ENCODE measurements at places on chromosomes 5 and 9.

- no peak for ATAC-seq
Measured at GRCh38 chr5:3389471-3390026, 206.1 kb upstream of the IRX1 start.

- ATAC-seq, result no peak
Measured at GRCh38 chr5:16819522-16820167, 116.4 kb downstream of the MYO10 start.

GRCh38 chr9:16459421-16460148, 410.9 kb downstream of the BNC2 start:
- no peak for ATAC-seq

DNA sequence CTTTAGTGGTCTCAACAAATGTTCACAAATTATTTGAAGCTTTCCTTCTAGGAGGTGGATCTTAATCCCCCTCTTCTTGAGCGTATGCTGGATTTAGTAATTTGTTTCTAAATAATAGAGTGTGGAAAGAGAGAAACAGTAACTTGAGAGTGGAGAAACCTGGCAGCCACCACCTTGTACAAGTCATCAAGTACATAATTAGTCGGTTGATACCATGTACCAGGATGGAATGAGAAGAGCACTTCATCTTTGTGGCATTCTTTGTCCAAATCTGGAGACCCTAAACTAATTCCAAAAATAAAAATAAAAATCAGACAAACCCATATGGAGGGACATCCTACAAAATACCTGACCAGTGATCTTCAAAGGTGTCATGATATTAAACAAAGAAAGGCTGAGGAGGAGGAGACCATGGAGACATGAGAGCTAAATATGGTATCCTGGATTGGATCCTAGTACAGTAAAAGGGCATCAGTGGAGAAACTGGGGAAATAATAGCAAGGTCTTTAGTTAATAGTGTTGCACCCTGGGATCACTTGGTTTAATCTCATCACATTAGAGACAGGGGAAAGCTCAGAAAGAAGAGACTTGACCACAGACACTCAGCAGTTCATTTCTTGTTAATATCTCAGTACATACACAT, 147.9 kb downstream of the ASTN2 start:
- no peak for ATAC-seq

DNA sequence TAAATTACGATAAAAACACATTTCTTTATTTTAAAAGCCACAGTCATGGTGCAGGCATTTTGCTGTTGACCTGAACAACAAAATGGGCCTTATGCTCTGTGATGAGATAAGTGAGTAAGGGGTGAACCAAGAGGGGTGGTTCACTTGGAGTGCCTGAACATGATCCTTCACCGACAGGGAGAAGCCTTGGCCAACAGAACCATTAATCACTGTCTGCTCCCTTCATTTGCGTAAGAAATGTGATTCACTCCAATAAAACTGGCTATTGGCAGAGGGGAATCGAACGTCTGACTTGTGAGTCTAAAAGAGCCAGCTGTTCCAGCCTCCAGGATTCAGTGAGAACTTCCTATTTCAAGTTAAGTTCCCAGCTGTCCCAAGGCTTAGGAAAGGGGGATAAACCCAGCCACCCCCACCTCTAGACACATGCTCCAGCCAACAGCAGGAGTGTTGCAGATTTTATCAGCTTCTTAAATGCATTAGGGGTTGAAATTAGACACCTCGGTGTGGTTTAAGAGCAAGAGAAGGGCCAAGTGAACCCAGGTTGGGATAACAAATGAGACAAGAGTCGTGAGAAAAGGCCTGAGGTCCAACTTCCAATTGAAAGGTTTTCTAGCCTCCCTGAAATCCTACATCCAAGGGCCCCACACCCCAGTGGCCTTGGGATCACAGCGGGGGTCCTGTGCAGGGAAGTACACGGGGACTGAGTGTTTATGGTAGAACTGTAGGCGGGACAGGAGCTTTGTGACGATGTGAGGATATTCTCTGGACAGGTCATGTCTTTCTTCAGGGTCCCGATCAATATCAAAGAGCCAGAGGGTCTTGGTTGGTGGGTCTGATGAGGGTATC, 131.4 kb upstream of the LHFPL2 start:
- peak; percentile 44 for ATAC-seq

DNA sequence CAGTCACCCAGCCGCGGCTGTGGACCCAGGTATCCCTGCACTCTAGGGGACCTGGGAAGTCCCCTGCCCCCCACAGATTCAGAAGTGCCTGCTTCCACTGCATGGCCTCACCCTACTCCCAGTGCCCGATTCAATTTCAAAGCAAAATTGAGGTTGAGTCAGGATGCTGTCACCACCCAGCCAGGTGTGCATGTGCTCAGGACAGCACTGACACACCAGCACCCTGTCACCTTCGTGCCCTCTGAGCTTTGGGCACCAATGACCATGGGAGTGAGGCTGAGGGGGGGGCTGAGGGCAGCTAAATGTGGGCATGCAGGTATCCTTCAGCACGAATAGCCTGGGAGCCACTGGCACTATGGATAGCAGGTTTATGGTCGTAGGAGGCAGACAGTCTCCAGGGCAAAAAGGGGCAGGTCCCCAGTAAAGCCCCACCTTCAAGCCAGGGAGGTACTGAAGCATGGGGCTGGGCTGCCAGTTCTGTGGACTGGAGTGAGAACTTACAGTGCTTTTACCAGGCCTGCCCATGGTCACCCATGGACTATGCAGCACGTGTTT, 1151.6 kb upstream of the CDH6 start:
- no peak for ATAC-seq

DNA sequence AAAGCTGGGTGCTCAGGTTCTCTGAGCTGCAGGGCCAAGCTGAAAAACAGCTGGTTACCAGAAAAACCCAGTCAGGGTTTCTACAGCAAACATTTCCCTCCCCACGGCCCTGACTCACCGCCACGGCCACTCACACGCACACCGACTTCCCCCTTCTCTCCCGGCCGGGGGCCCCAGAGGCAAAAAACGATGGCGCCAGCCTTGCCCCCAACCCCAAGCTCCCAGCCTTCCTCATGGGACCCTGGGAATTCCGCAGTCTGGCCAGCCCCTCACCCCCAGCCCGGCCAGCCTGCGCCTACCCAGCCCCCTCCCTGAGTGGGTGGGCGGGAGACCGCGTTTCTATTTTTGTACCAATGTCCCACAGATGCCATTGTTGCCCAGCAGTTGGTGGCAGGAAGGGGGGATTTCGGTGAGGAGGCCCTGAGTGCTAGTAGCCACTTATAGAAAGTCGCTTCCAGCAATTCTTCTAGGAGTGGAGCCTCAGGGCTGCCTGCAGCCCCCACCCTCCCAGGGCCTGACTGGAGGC, 18.4 kb downstream of the ENG start:
- ATAC-seq, result no peak

DNA sequence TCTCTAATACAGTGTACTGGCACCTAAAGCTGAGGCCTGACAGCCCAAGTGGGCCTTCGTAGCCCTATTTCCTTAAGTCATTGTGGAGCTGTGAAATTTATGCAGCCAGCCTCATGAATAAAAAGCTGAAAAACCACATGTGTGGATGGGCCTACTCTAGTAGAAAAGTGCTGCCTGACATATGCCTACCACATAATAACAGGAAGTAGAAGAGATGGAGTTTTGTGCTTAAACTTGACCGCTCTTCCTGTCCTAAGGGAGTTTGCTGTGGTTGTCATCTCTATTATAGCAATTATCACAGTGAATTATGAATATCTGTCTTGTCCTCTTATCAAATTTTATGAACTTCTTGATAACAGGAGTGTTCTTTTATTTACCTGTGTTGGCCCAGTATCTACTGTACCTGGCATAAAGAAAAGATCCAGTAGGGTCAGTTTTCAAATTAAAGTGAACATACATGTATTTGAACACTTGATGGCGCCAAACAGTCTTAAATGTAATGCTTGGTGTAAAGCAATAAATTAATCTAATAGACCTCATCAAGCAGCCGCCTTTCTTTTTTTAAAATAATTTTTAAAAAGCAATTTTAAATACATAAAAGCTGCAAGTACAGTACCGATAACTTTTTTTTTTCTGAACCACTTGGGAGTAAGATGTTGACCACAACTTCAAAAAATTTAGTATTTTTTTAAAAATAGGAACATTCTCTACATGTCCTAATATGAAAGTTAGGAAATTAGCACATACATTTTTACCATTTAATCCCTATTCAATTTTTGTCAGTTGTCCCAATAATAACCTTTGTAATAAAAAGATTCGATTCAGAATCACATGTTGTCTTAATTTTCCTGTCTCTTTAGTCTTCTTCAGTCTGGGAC, 51.0 kb downstream of the FKTN start:
- ATAC-seq, result peak; percentile 55

GRCh38 chr9:122141671-122142070, 17.9 kb downstream of the NDUFA8 start:
- no peak for ATAC-seq

DNA sequence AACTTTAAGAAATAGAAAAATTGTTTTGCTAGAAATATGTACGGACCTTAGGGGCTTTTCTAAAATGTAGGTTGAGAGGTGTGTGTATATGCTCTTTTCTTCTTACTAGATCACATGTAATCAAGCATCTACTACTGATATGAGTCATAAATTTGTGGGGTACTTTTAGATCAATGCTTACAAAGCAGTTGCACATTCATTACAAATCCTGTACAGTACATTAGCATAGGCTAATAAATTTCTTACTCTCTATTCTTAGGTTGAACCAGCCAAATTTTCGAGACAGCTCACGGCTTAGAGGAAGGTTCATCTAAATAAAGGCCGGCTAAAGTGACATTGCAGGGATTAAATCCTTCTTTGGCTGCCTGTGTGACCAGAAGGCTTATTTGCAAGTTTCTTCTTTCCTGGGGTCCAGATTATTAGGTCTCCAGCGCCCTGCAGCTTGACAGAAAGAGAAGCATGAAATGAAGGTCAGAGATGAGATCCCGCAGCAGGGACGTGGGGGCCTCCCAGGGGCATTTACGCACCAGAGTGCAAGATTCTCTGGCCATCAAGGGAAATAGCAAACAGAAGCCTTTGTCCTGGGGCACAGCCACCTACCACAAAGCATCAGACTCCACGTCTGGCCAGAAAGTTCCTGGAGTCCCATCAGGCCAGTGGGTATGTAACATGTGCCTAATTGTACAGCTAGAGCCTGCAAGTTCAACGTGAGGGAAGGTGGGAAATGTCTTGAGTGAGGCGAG, 53.0 kb downstream of the NIM1K start:
- no peak for ATAC-seq

DNA sequence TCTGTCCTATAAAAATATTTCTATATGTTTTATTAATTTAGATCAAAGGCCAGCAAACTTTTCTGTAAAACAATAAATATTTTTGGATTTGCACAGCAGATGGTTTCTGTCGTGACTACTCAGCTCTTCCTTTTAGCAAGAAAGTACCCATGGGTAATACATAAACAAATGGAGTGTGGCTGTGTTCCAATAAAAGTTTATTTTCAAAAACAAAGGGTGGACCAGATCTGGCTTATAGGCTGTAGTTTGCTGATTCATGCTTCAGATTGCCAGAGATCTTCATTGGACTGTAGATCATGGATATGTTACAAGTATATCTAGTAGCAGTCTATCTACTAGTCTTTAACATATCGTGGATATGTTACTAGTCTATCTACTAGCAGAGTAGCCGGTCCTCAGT, 590.5 kb downstream of the CSNK1G3 start:
- ATAC-seq, result no peak

GRCh38 chr5:1894243-1894642, 11.5 kb upstream of the IRX4 start:
- no peak for ATAC-seq

GRCh38 chr5:138966236-138966985, 91.3 kb upstream of the LRRTM2 start:
- ATAC-seq, result no peak

GRCh38 chr9:80842389-80842788, 847.0 kb downstream of the TLE1 start:
- ATAC-seq, result no peak

DNA sequence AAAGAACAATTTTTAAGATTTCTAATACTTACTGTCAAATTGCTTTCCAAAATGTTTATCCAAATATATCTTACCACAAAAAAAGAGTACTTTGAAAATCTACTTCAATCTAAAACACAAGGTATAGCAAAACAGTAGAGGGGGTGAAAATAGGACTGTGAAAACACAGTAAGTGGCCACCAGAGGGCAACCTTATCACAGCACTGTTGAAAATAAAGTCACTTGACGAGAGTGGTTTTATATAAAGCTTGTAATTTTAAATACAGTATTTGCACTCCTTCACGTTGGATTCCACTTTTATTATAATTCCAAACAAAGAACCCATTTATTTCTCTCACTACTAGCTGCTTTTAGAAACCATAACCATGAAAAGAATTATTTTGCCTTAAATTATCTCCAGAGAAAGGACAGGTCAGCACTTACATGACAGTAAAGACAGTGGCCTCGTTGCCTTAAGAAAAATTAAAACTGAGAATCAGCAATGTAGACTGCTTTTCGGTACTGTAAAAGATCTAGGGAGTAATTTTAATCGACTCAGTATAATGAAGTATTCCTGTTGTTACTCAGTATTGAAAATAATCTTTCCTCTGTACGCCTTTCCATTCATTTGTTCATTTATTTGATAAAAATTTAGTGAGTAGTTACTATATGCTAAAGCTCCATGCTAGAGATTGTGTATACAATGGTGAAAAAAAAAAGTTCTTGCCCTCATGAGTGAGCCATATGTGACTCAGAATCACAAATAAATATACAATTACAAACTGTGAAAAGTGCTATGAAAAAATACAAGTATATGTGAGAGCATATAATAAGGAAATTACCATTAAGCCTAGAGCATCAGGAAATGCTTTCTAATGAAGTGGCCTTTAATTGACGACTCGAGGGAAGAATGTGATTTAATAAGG, 40.0 kb upstream of the CDK5RAP2 start:
- peak; percentile 86 for ATAC-seq

DNA sequence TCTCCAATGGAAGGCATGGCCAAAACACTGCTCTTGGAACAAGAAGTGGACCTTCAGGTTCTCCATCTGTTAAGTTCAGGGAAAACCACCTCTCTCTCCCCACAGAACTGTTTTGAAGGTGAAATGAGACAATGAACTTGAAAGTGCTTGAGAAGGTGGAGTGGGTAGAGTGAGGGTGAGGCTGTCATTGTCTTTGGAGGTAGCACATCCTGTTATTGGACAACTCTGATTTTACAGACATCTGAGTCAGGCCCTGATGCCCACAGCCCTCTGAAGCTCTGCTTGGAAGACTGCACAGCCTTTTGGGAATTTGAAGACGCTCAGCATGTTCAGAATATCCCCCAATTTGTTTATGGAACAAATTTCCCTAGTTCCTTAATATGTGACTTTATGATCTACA, 27.6 kb upstream of the TEX48 start:
- ATAC-seq, result peak; percentile 32

DNA sequence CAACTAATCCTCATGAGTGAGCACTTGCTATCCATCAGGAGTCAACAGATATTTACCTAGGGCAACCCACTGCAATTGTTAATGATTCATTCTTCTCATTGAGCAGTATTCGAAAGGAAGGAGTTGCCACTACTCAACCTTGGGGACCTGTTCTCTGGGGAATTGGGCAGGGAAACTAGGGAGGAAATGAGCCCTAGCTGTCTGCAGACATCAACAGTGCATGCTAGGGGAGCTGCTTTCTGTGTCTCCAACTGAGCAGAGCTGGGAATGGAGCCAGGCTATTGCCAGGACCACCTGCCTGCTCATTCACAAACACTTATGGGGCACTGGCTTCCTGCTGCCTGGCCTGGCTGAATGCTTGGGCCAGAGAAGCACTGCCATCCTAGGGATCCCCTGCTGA, 183.4 kb downstream of the TMEM38B start:
- no peak for ATAC-seq

GRCh38 chr9:110842986-110843385, 174.4 kb downstream of the MUSK start:
- no peak for ATAC-seq
